ENCODE measurements at places on chromosomes 5 and 9. TPM values are rescaled to one million over a fixed set of nuclear protein-coding genes. Genes with fewer than 3 reads are reported as not detected.
A peak's percentile ranks its signal among the peaks of the same experiment; 100 is the strongest.

DNA sequence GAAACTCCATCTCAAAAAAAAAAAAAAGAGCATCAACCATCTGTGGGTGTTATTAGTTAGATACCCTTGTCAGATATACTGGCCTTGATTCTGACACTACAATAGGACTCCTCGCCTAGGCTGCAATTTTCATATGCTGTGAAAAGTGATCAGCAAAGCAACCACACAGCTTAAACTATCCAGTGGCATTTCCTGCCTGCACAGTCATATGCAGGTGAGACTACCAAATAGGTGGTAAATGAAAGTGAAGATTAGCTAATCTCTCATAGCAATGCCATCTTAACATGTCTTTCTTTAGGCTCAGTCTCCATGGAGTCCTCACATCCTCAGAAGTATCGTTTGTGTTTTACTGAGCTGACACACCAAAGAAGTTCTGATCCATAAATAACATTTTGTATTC, 40.8 kb downstream of the GRAMD2B start:
- DNase-seq: no peak

GRCh38 chr9:117616431-117616831, 87.8 kb upstream of the TLR4 start:
- no peak for DNase-seq

GRCh38 chr9:111038331-111039230, at the start of gene LPAR1:
LPAR1 (minus strand) TSS chr9:111038470; CDS start chr9:110972117, 66,353 bp downstream.
- no peak for DNase-seq

Gene DDX4
- total RNA-seq: not detected

Gene SRD5A1
- 34.9 TPM for total RNA-seq

DNA sequence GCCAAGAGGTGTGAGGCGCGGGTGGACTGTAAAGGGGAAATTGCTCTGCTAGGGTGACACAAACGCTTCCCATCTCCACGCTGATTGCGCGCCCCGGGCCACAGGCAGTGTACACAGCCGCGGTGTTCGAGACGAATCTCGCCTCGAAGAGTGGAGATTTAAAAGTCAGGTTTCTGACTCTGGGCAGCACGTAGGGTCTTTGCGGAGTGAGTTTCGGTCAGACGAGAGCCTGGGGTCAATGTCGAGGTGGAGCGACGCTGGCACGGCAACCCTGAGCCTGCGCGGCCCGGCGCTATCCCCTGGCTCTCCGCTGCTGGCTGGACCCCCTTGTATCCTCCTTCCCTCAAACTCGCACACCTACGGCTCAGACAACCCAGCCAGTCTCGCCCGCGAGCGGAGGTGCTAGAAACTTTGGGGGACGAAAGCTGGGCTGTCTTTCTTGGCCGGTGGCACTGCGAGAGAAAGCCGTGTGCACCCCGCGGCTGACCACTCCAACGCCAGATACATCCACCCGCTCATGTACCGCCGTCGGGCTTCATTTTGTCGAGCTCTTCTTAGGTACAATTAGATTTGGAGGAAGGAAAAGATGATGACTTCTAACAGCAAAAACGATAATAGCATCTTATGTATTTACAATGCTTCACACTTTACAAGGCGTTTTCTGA, 5.4 kb upstream of the FOXB2 start:
- DNase-seq: no peak

GRCh38 chr9:78989031-78989658, 582.6 kb upstream of the TLE4 start:
- no peak for DNase-seq

GRCh38 chr9:127505396-127506116, 54.2 kb downstream of the LRSAM1 start:
- DNase-seq: no peak

- no peak for DNase-seq
These were observed 706.6 kb upstream of the RGMB start for GRCh38 chr5:98066910-98067309.

Gene NDUFB6
- 98.4 TPM for total RNA-seq

GRCh38 chr5:173850659-173851058, 37.5 kb upstream of the CPEB4 start:
- no peak for DNase-seq

Gene GGTA1
- total RNA-seq: 0.35 TPM

Gene AGTPBP1
- 6.1 TPM for total RNA-seq

Gene NIM1K
- not detected for total RNA-seq

- DNase-seq: no peak
These were observed 6.4 kb downstream of the GABBR2 start for GRCh38 chr9:98702340-98702739.

Gene GAS1
- total RNA-seq: 6.6 TPM

DNA sequence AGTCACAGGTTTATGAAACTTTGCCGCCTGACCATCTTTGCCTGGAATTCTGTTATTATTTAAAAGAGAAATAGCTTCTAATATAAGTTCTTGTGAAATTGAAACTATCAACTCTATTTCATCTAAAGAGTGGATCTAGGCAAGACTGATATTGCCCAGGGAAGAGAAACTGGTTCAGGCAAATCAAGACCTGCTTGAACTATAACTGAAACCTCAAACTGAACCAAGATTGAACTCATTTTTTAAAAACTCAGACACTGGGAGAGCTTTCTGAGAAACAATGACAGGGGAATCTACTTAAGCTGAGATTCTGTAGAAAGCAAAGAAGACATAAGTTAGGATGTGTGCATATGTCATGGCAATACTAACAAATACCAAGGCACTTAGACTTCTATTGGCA, 815.8 kb downstream of the BRINP1 start:
- DNase-seq: no peak

DNA sequence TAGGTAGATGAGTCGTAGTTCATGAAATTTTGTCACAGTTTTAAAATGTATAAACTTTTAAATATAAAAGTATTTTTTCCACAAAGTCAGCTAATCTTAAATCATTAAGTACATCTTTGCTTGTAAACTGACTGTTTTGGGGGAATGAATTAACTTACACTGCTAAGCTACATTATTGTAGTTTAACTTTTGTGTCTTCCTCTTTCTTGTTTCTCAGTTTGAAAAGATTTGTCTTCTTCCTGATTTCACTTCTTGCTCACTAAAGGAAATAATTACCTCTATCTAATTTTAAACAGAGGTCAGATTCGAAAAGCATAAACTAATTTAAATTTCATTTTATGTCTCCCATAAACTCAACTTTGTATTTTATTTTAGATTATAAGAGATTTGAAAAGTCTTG, 5.7 kb downstream of the NIPSNAP3B start:
- DNase-seq: no peak

DNA sequence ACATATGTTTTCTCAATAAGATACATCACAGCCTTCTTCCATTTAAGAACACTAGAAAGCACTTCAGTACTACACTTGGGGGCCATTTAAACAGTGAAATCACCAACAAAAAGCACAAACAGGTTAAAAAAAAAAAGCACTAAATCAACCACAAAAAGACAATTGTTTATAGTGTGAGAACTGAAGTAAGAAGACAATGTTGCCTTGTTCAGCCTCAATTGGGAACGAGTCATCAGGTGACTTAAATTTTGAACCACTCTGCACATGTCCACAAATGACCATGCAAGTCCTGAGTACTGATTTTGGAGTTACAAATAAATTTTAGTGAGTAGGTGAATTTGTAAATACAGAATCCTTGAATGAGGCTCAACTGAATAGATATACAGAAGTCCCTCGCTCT, 37.2 kb upstream of the HNRNPA0 start:
- no peak for DNase-seq

DNA sequence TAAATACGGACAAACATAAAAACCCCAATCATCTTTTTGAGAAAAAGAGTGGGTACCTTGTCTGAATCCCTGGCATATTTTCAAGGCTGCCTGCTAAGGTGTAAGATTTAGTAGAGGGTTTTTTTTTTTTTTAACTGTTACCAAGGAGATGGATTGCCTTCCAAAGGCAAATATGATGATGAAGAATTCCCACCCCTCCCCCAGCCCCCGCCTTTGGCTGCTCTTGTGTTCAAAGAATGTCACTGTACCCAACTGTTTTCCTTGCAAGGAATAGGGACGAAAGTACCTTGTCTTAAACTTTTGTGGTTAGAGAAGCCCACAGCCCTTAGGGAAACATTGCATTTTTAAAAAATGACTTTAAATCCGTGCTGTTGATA, 31.3 kb downstream of the ARHGAP26 start:
- no peak for DNase-seq

DNA sequence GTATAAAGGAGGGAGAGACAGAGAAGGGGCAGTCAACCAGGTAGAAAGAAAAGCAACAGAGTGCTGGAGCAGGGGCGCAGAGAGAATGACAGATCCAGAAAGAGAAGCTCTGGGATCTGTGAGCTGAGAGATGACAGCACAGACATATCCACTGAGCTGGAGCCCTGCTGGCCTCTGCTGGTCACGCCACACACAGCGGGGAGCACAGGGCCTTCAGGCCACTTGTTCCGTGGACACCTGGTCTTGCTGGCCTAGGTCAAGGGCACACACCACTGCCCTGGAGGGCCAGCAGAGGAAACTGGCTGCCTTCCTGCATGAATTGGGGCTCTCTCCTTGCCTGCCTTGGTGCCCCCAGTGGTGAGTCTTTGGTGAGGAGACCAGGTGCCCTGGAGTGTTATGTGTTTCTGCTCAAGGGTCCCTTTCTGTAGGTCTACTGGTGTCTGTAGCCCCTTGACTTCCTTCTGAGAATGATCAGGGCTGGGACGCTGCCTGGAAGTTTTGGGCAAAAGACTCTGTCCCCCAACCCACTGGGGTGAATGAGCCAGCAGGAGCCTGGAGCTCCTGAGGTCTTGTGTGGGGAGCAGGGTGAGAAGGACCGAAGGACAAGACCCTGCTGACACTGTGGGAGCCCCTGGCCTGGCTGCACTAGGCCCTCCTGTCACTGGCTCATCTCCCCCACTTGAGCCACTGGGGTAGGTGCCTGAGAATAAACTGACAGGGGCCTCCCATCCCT, 59.2 kb upstream of the ADAMTS2 start:
- DNase-seq: no peak

Gene SPINK6
- total RNA-seq: not detected

Gene CXCL14
- 1.7 TPM for total RNA-seq

GRCh38 chr9:136111910-136112309, 6.8 kb downstream of the TMEM250 start:
- DNase-seq: no peak

DNA sequence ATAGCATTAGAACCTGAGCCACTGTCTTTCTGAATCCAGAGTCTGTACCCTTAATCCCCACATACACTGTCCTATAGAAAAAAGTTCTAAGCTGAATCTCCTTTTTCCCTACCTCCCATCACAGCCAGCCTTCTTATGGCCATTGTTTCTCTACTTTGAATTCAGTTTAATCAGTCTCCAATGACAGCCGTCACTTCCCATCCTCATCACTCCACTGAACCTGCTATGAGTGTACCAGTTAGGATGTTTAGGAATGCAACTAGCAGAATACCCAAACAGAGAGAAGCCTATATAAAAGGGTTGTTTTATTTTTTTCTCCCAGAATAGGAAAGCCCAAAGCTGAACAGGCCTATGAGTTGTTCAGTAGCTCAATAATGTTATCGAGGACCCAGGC, 220.4 kb upstream of the NREP start:
- DNase-seq: no peak

Gene STC2
- 36.6 TPM for total RNA-seq

DNA sequence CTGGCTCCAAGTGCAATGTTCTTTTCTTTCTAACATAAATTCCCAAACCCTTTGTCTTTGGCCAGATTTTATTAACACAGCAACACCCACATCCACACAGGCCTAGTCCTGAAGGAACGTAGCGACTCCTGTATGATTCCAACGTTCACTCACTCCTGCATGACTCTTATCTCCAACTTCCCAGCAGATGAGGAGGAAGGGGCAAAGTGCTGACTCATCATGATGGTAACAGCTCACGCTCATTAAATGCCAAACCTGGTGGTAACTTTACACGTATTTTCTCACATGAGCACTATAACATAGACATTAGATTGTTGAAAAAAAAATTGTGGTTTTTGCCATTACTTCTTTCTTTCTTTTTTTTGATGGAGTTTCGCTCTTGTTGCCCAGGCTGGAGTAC, 1349.5 kb downstream of the EFNA5 start:
- DNase-seq: peak; percentile 44

Gene CCNI2
- not detected for total RNA-seq

GRCh38 chr9:107242073-107243030, 40.7 kb upstream of the RAD23B start:
- no peak for DNase-seq

GRCh38 chr9:12502520-12502919, 190.7 kb upstream of the TYRP1 start:
- no peak for DNase-seq

Gene GPR151
- not detected for total RNA-seq

Gene NDOR1
- 4.9 TPM for total RNA-seq

- DNase-seq: no peak
These were observed 390.3 kb downstream of the ANXA1 start for GRCh38 chr9:73541923-73542322.
